ENCODE measurements at places on chromosomes 16 and 17. TPM values are rescaled to one million over a fixed set of nuclear protein-coding genes. Genes with fewer than 3 reads are reported as not detected.

Gene SLC12A3
- total RNA-seq = 0.20 TPM

Gene CDK3
- total RNA-seq = 1.3 TPM

Gene GRB7
- 0.27 TPM for total RNA-seq

Gene GNG13
- not detected for total RNA-seq

Gene MILR1
- total RNA-seq = 20.6 TPM

Gene FBXL16
- total RNA-seq = not detected

Gene ST6GALNAC2
- total RNA-seq = 2.2 TPM

Gene OR3A3
- total RNA-seq = not detected

Gene FNDC8
- not detected for total RNA-seq

Gene GOT2
- 110 TPM for total RNA-seq

Gene MYH13
- not detected for total RNA-seq

Gene LRRC46
- total RNA-seq = 0.10 TPM

Gene SCNN1G
- 0.15 TPM for total RNA-seq

Gene HS3ST4
- total RNA-seq = not detected

Measured in mammary microvascular endothelial cell (primary cell).